NCI-H1694 (cell line): ENCODE measurements at places on chromosomes 11 and 22.

- DNase-seq: no peak
These were observed 676.2 kb downstream of the BRD1 start for GRCh38 chr22:49151256-49152126.

DNA sequence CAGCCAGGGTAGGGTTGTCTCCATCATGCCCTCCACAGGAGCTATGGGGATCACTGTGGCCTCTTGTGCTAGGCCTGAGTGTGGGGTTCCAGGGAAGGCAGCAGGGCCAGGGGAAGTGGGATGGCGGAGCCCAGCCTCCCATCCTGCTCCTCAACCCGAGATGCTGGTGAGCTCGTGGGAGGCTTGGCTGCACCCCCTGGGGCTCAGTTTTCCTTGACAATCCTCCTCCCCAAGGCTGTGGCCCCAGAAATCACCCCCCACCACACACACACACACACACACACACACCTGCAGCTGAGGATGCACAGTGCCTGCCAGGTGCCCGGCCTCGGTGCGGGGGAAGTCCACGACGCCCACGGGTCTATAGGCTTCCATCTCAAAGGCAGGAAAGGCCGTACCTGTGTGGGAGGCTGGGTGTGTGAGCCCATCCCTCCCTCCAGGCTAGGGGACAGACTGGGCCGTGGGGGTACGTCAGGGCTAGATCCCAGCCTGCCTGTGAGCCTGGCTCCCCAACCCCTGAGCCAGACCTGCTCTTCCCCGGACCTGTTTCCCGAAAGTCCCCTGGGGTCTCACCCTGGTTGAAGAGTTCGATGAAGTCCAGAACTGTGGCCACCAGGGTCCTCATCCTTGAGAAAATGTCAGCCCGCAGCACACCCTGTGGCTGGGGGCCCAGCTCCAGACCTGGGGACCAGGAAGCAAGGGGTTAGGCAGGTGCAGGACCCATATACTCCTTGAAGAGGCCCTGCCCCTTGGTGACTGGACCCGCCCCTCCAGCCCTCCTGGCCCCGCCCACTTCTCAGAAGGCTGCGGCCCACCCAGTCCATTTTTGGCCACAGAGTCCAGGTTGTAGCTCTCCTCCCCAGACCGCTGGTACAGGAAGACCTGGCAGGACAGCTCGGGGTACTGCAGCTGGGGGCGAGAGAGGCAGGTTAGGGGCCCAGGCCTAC is 5.2 kb upstream of the TBX10 start:
- DNase-seq: no peak

GRCh38 chr11:44270403-44271273 is 39.3 kb downstream of the ALX4 start:
- DNase-seq: no peak

GRCh38 chr22:26169315-26170111 is at the start of gene SEZ6L:
Gene SEZ6L (plus strand): TSS chr22:26169462. CDS start chr22:26169670, 208 bp downstream.
- DNase-seq: no peak

- peak; percentile 62 for DNase-seq
These were observed 50.4 kb upstream of the SEPTIN5 start for GRCh38 chr22:19663821-19664355.

GRCh38 chr11:75668451-75669297 is at the start of gene MAP6:
Gene MAP6 (minus strand): TSS chr11:75669038. CDS start chr11:75668369, 669 bp downstream.
- peak; percentile 37 for DNase-seq
